Dermis blood vessel endothelial cell (primary cell): ENCODE measurements at places on chromosomes 4 and X. TPM values are rescaled to one million over a fixed set of nuclear protein-coding genes. Genes with fewer than 3 reads are reported as not detected.

Gene BBS7
- total RNA-seq = 15.7 and 15.8 TPM in 2 replicates

Gene GRID2
- total RNA-seq = not detected in 2 replicates

Gene CENPVL2
- not detected in 2 replicates for total RNA-seq

Gene FAM9C
- 0.05 TPM in 1 of 2 replicates, not detected in the other for total RNA-seq

Gene PFKFB1
- total RNA-seq = 0.05 TPM in 1 of 2 replicates, not detected in the other
